ENCODE measurements at places on chromosomes 4 and X. TPM values are rescaled to one million over a fixed set of nuclear protein-coding genes. Genes with fewer than 3 reads are reported as not detected.

DNA sequence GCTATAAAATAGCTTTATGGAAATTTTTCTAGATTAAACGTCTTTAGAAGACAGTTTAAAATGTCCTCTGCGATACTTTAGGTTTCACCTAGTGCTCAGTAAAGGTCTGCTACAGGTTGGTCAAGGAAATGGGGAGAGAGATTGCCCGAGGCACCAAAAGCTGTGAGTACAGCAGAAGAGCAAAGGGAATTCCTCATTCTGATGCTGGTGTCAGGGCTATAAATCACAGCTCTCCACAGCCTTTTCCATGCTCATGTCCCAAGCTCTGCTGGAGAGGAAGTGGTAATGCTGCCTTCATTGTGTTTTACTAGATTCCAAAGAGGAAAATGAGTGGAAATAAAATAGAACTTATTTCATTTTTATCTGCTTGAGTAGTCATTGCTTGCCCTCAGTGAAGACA lies 2060.4 kb downstream of the ARAP2 start:
- no peaks in the 10 kb centered on the region for H3K36me3 ChIP-seq
- H3K27ac ChIP-seq = no peak overlapping the region
- no peak for DNase-seq
- no peak overlapping the region for H3K4me3 ChIP-seq

DNA sequence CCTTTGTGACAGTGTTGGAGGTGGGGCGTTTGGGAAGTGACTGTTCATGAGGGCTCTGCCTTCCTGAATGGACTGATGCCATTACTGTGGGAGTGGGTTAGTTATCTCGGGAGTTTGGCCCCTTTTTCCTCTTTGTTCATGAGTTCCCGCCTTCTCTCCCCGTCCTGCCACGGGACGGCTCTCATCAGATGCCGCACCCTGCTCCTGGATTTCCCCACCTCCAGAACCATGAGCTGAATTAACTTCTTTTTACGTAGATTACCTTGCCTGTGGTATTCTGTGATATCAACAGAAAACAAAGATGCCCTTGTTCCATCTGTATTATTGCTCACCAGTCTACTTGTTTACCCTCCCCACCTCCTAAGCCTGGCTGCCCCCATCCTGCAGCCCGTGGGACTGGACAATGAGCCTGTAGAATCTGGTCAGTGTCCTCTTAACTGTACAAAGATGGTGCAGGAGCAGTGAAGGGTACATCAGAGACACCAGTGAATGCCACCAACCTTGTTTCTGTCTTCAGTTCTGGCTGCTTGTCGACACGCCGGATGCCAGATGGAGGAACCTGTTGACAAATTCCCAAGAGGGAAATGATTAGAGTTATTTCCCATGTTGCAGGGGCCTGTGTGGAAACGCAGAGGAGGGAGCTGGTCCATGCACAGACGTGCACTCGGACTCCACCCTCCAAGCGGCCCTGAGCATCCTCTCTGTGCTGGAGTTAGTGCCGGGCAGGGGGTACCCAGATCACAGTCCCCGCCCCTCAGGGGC lies 104.7 kb downstream of the ABLIM2 start:
- no peak overlapping the region for H3K27ac ChIP-seq
- peaks cover 2% of the 10 kb centered on the region for H3K36me3 ChIP-seq
- no peak for DNase-seq
- no peak overlapping the region for H3K4me3 ChIP-seq

CXXC4 gene
- not detected for total RNA-seq

DNA sequence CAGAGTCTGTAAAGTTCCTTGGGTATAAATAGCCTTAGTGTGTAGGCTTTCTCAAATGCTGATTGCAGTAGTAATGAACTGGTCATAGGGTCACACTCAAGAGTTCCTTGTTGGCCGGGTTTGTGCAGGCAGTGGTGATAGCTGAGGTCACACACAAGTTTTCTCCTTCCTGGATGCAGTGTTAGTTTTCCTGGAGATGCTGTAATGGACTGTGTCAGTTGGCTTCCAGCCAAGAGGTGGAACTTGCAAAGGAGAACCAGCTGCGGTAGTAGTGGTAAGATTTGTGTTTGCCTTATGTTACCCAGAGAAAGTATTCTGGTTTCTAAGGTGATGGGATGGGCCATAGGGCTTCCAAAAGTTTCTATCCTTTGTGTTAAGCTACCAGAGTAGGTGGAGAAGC lies 409.8 kb upstream of the FRG1 start:
- H3K27me3 ChIP-seq = no peaks in the 10 kb centered on the region
- DNase-seq = no peak
- H3K4me3 ChIP-seq = no peak overlapping the region
- H3K36me3 ChIP-seq = no peaks in the 10 kb centered on the region
- no peaks in the 10 kb centered on the region for H3K4me1 ChIP-seq

DNA sequence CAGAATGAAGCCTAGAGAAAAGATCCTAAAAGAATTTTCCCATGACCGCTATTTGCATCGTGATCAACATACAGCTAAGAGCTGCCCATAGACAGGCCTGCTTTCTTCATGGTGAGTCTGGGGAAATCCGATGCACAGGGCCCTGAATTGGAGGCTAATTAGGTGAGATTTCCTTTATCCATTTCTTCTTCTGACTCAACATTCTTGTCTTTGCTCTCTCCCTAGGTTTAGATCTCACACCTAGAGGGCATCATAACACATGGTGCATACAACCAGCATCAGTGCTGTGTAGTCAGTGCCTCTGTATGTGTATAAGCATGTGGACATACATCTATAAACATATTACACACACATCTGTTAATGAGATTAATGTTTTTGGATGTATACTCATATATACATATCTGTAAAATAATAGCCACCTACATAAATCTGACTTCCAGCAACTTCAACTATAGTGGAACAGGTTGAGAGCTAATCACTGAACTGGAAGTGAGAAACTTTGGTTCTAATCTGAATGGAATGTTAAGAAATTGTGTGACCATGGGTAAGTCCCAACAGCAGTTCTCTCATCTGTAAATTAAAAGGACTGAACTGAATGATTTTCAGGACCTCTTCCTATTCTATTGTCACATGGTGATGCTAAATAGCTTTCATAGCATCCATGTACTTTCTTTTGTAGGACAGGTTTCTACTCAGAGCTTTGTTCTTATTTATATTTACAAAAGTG lies 17.5 kb downstream of the GATB start:
- H3K27ac ChIP-seq = no peak overlapping the region
- peaks cover 49% of the 10 kb centered on the region for H3K36me3 ChIP-seq
- no peak overlapping the region for H3K4me3 ChIP-seq
- DNase-seq = no peak

DNA sequence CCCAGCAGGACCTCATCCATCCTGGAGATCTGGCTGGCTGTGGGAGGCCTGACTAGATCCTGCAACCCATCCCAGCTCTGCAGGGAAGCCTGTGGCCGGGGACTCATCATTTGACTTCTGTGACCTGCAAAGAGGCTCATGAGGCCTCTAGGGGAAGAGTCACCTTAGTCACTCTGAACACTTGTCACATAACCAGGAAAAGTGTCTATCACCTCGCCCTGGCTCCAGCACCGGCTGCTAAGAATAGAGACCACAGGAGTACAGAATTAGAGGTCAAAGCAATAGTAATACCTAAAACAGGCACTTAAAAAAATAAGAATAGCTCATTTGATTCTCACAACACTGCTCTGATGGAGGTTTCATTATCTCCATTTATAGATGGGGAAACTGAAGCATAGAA lies 3.8 kb upstream of the NSG1 start:
- peaks cover 9% of the 10 kb centered on the region for H3K4me1 ChIP-seq
- H3K36me3 ChIP-seq = no peaks in the 10 kb centered on the region
- H3K27ac ChIP-seq = no peak overlapping the region
- peaks cover 35% of the 10 kb centered on the region for H3K27me3 ChIP-seq

GRCh38 chr4:173218411-173219125 lies 50.0 kb downstream of the GALNT7 start:
- H3K4me3 ChIP-seq = no peak overlapping the region
- no peak for DNase-seq
- peaks cover 1% of the 10 kb centered on the region for H3K36me3 ChIP-seq
- no peak overlapping the region for H3K27ac ChIP-seq
- peaks cover 30% of the 10 kb centered on the region for H3K4me1 ChIP-seq

UGT2A1 gene
- total RNA-seq = not detected

SNX12 gene
- total RNA-seq = 43.2 TPM

GK2 gene
- total RNA-seq = not detected

DNA sequence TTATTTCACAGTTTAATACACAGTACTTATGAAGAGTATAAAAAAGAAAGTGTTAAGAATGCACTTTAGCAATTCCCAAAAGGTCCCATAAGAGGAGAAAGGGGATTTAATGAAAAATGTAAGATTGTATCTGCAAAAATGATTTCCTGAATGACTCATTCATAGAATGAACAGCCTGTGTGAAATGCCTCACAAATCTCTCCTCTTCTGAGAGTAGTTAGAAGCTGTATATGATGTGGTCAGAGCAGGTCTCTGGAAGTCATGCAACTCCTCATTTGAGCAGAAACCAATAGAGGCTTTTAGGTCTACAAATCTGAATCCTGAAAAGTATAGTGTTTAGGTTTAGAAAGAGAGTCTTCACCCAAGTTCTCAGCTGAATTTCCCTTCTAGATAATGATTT lies 381.3 kb upstream of the INTU start:
- H3K27me3 ChIP-seq = no peaks in the 10 kb centered on the region
- no peak overlapping the region for H3K27ac ChIP-seq
- DNase-seq = no peak
- no peak overlapping the region for H3K4me3 ChIP-seq

GSX2 gene
- total RNA-seq = not detected

TSPAN6 gene
- 0.07 TPM for total RNA-seq

GRCh38 chr4:137203601-137204000 lies 328.7 kb downstream of the PCDH18 start:
- DNase-seq = no peak
- H3K4me3 ChIP-seq = no peak overlapping the region
- no peaks in the 10 kb centered on the region for H3K4me1 ChIP-seq
- no peak overlapping the region for H3K27ac ChIP-seq
- H3K27me3 ChIP-seq = no peaks in the 10 kb centered on the region
